ENCODE measurements at places on chromosomes 1 and 21.

GRCh38 chr21:43343992-43344886 is 82.7 kb downstream of the SIK1 start:
- no peak for DNase-seq
- H3K27ac ChIP-seq: peak overlapping the region; percentile 80
- H3K27me3 ChIP-seq: no peaks in the 10 kb centered on the region

GRCh38 chr1:211775170-211775569 is 55.4 kb downstream of the LPGAT1 start:
- H3K27ac ChIP-seq: no peak overlapping the region
- DNase-seq: no peak
- H3K36me3 ChIP-seq: no peaks in the 10 kb centered on the region
- H3K4me3 ChIP-seq: no peak overlapping the region

GRCh38 chr1:12075195-12076114 is 12.4 kb downstream of the TNFRSF8 start:
- no peak for DNase-seq
- no peak overlapping the region for H3K4me3 ChIP-seq
- H3K36me3 ChIP-seq: no peaks in the 10 kb centered on the region
- no peaks in the 10 kb centered on the region for H3K27me3 ChIP-seq
- no peak overlapping the region for H3K27ac ChIP-seq
- H3K4me1 ChIP-seq: no peaks in the 10 kb centered on the region

GRCh38 chr1:71045463-71046028 is 2.1 kb downstream of the PTGER3 start:
- H3K4me1 ChIP-seq: no peaks in the 10 kb centered on the region
- DNase-seq: no peak
- peak overlapping the region; percentile 48 for H3K4me3 ChIP-seq
- no peaks in the 10 kb centered on the region for H3K36me3 ChIP-seq

- H3K4me1 ChIP-seq: no peaks in the 10 kb centered on the region
- no peak overlapping the region for H3K4me3 ChIP-seq
- no peaks in the 10 kb centered on the region for H3K27me3 ChIP-seq
- no peak for DNase-seq
Observed at GRCh38 chr1:18651713-18652112, 21.1 kb downstream of the PAX7 start.
